ENCODE measurements at places on chromosomes 2 and 18.

GRCh38 chr2:132668189-132668823, 1.7 kb downstream of the LYPD1 start:
- no peak for DNase-seq

GRCh38 chr2:118372886-118373830, 284.9 kb downstream of the INSIG2 start:
- no peak for DNase-seq

- no peak for DNase-seq
Observed at GRCh38 chr18:73340135-73340977, 472.6 kb upstream of the NETO1 start.

DNA sequence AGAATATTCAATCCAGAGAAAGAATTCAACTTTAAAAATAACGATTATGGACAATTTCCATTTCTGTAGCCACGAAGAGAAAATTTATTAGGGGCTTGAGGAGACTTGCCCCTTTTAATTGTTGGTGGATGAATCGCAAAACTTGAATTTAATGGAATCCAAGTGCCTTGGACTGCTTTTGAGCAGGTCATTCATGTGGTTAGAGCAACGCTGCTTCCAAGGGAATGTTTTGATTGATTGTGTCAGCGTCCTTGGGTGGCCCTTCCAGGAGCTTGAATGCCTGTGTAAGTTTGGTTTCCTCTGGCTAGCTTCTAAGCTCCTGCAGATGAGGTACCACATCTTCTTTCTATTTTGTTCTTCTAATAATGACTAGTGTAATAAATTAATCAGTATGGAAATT, 213.4 kb downstream of the LTBP1 start:
- no peak for DNase-seq

GRCh38 chr2:207166349-207167098, 776 bp upstream of the KLF7 start:
- peak; percentile 67 for DNase-seq

GRCh38 chr18:75129717-75130477, 79.0 kb downstream of the PTGR3 start:
- no peak for DNase-seq

DNA sequence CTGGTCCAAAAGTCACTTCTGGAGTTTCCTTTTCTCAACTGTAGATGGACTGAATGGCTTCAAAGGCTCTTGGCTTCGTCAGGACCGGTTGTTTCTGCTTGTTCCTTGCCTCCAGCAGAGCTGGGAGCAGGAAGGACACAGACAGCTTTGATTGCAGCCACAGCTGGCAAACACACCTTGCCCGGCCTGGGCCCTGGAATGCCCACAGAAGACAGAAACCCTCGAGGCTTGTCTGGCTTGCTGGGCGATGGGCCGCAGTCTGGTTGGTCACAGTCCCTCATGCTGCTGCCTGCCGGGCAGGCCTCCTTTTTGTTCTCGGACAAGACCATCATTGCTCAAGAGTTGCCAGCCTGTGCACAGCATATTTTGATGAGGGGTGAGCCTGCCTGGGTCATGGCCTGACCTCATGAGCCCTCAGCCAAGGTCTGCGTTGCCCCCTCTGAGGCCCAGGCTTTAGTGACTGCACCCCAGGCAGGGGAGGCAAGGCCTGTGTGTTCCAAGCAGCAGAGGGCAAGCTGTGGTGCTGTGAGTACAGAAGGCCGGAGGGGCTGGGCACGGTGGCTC, 37.8 kb downstream of the ATP6V1C2 start:
- no peak for DNase-seq

DNA sequence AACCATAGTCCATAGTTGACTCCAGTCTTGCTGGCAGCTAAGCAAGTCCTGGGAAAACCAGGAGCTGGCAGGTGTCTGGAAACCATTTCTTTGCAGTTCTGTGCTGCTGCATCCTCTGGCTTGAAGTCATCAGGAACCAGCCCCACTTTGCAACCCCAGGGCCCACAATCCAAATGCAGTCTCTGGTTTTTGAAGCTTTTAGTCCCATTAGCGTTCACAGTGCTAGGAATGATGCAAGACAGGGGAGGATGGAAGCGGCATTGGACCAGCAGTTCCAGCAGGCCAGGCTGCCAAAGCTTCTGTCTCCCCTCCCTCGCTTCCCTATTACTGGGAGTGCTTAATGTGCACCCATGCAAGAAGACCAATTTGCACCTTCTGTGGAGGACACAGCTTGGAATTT, 106.4 kb downstream of the ZBTB7C start:
- DNase-seq: no peak

DNA sequence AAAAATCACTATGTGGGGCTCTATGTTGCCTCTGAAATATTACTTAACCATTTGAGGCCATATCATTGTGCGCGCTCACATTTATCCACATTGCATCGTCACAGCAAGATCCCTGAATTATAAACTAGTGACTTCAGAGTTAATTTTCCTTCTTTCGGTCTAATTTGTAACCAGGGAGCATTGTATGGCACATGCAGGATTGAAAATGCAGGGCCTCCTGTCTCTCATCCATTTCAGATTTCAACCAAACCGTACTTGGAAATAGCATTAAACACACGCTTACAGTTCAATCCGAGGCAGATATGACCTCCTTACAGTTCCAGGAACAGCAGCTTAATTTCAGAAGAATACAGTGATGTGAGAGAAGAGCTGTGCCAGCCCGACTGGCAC, 532 bp downstream of the MYOM1 start:
- no peak for DNase-seq

DNA sequence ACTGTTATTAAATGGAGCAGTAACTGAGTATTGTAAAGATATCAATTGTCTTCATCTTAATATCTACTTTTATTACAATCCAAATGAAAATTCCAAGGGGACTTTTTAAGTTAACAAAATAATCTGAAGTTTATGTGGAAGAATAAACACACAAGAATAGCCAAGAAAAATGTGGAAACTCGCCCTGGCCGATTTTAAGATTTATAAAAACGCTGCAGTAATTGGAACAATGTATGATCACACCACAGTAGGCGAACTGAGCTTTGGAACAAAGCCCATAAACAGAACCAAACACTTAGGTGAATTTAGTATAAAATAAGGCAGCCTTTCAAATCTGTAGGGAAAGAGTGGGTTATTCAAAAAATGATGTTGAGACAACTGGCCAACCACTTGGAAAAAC, 96.3 kb downstream of the ANTXR1 start:
- DNase-seq: no peak

GRCh38 chr2:122206101-122206500, 450.6 kb downstream of the TSN start:
- no peak for DNase-seq

DNA sequence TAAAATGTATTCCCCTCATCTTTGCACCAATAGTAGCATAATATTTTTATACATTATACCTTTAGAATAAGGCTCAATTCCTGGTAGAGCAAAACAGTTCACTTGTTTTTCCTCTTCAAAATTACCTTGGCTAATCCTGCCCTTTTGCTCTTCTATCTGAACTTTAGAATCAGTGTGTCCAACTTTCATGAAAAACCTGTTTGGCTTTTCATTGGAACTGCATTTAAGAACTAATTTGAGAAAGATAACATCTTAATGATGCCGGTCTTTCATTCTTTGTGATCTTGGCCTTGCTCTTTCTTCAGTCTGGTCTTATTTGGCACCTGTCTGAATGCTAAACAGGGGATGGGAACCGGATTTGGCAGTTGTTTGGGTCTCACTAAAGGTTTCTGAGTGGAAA, 112.9 kb upstream of the CD302 start:
- DNase-seq: no peak

- peak; percentile 27 for DNase-seq
Observed at GRCh38 chr2:79887747-79888374, 375.0 kb downstream of the CTNNA2 start.

DNA sequence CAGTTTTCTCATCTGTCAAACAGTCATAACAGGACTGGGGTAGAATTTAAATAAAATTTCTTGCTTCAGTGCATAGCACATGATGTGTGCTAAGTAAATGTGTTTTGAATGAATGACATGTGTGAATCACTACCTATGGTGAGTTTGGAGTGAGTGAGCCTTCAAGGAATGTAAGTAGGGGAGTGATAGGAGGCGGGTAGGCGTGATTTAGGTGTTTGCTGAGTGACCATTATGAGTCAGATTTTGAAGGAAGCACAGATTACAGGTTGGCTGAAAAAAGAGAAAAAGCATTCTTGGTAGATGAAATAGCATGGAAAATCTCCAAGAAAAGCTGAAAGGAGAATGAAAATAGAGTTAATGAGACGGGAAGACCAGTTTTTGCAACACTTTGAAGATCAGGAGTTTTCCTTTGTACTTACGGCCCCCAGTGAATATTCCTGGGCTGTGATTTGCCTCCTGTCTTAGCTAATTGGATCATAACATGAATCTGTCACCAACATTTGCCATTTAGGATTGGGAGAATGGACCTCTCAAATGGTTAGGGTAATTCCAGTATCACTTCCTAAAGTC, 136.9 kb upstream of the GATA6 start:
- peak; percentile 51 for DNase-seq

DNA sequence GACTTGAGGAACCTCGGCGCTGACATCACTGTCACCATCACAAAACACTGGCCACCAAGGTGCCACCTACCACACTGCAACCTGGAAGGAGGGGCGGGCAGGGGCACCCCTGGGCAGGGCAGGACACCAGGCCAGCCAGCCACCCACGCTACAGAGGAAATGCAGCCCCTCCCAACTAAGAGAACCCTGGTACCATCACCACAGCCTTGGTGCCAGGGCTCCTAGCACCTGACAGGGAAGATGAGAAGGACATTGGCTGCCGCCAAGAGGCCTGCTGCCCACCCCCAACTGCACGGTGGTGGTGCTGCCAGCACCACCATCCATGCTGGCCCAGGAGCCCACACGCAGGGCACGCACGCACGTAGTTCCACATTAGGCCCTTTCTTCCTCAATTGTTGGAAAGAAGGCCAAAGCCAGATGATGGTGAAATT, 88.7 kb downstream of the HDAC4 start:
- no peak for DNase-seq

DNA sequence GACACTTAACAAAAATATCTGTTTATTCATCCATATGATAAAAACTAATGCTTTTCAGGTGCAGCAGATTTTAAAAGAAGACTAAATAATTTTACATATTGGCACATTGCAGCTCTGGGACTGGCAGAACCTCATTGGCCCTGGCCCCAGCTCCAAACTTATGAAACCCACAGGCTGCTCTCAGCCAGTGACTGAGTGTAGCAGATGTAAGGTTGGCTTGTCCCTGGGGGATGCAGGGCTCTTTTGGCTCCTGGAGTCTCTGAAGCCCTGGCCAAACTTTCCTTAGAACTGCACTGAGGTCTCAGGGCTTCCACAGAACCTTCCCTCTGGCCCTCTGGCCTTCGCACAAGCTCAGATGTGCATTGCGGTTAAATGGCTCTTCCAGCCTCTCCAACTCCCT, 725.0 kb upstream of the SOX11 start:
- DNase-seq: no peak

GRCh38 chr18:35139517-35139916, 98.3 kb downstream of the MAPRE2 start:
- no peak for DNase-seq

- no peak for DNase-seq
Observed at GRCh38 chr2:109261906-109262631, 133.1 kb downstream of the SH3RF3 start.

- DNase-seq: no peak
Observed at GRCh38 chr18:30406728-30407127, 635.8 kb downstream of the DSC3 start.

DNA sequence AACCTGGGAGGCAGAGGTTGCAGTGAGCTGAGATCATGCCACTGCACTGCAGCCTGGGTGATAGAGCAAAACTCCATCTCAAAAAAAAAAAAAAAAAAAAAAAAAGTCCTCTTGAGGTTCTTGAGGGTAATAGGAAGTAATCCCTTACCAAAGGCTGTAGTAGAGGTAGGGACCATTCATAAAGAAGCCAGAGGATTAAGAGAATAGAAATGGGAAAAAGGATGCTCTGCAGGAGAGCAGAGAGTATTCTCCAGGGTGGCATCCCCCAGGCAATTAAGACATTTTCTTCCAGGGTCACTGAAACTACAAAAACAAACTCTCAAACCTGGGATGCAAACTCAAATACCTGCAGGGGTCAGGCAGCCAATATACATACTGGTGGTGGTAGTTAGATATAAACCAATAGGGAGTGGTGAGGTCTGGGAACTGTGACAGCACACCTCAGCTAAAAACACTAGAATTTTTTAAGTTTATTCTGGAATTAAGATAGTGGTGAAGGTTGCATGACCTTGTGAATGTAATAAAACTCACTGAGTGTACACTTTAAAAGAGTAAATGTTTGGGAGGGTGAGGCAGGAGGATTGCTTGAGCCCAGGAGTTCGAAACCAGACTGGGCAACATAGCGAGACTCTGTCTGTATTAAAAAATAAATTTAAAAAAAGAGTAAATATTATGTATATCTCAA, 24.7 kb downstream of the RAPH1 start:
- DNase-seq: no peak

- DNase-seq: no peak
Observed at GRCh38 chr2:136106505-136106904, 11.4 kb downstream of the CXCR4 start.

- no peak for DNase-seq
Observed at GRCh38 chr2:226904592-226904991, 68.7 kb downstream of the RHBDD1 start.

- DNase-seq: no peak
Observed at GRCh38 chr2:8566155-8566670, 115.6 kb upstream of the ID2 start.

- DNase-seq: no peak
Observed at GRCh38 chr2:233689501-233689900, 3.2 kb upstream of the UGT1A6 start.

DNA sequence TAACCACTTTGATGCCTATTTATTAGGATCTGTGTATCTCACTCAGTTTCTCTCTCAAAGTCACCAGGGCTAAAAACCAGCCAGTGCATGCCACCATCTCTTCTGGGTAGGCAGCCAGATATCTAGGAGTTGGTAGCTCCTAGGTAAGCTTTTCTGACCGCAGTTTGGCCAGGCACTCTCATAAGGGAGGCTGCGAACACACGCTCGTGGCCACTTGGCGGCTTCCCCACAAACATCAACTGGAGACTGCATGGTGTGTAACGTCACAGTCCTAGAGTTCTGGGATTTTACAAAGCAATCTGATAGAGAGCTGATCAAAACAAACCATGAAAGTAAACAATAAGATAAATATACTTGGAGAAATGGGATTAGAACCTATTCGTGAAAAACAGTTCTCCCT, 424.3 kb upstream of the ACVR2A start:
- no peak for DNase-seq

DNA sequence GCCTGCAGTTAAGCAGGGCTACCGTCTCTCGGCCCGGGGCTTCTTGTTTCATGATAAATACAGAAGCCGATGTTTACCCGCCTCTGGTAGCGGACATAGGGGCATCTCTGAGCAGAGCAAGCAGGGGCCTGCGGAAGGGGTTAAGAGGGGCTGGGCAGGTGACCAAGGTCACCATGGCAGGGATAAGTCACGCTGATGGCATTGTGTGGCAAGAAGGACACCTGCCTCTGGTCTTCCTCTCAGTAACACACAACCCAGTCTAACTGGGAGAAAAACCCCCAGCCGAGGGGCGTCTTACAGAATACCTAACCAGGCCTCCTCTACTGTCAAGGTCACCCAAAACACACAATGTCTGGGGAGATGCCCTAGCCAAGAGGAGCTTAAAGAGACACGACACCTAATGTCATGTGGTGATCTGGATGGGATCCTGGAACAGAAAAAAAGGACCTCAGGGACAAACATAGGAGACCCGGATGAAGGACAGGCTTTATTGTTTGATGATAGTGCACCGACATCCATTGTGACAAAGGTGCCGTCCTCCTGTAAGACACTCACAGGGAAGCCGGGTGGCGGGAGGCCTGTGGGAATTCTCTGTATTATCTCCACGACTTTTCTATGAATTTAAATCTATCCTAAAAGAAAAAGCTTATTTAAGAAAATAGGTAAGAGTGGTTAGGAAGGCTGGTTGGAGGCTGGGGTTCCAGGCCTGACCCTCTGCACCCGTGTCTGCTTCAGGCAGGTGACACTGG, 24.8 kb downstream of the SH3BP4 start:
- no peak for DNase-seq
